Renal cortex interstitium (tissue), 15 donors: ENCODE measurements at places on chromosomes 2 and 18. TPM values are rescaled to one million over a fixed set of nuclear protein-coding genes. Genes with fewer than 3 reads are reported as not detected.

DNA sequence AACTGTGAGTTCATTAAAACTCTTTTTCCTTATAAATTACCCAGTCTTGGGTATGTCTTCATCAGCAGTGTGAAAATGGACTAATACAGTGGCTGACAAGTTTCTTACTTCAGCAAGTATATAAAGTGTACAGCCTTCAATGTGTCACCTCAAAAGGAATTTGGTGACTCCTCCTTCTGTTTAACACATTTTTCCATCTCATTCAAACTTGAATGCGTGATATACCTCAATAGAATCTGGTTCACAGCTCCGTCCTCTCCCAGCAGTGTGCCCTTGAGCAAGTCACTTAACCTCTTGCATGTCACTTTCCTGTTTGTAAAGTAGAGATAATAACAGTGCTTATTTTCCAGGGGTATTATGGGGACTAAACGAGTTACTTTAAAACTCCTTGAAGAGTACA, 159.6 kb downstream of the CCBE1 start:
- DNase-seq, result no peak

- no peak for DNase-seq
These were observed 131.4 kb upstream of the MYCN start for GRCh38 chr2:15808944-15809343.

GRCh38 chr2:10330700-10331026, 28.0 kb downstream of the HPCAL1 start:
- DNase-seq, result no peak

PCARE gene
- polyA plus RNA-seq, result 0.19 TPM

GRCh38 chr2:208356846-208357574, 49.6 kb upstream of the PTH2R start:
- DNase-seq, result no peak
